ENCODE measurements at places on chromosomes 16 and 17.

DNA sequence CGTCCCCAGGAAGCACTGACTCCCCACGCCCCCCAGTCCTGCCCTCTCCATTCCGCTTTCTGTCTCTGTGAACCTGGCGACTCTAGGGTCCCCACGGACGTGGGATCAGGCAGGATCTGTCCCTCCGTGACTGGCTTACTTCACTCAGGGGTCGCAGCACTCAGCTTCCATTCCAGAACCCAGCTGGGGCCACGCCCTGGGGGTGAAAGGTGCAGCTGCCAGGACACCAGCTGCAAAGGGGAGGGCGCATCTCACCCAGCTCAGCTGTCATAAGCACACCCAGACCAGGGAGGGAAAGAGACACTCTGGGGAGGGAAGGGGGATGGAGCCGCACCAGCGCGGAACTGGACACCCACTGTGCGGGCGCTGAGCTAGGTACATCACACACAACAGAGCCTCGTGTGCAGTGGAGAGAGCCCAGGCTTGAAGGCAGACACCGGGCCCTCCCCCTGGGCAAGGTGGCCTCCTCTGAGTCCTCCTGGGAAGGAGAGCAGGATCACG is 18.5 kb upstream of the HEXD start:
- no peak for DNase-seq

DNA sequence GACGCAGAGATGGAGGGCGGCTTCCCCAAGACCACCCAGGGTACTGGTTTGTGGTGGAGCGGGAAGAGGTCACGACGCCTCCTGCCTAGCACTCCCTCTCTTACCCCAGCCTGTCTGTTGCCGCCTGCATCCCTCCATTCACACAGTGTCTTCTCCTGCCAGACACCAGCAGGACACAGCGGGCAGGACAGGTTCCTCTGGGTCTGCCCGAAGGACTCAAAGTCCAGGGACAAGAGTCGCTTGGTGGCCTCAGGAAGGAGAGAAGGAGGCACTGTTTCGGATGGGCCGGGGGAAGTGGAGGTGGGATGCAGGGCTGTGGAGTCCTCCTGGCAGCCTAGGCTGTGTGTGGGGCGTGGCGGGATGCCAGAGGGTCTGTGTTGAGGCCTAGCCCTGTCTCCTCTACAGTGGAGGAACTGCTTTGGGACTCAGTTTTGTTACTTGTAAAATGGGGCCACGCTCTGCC is 19.6 kb upstream of the TNS4 start:
- no peak for DNase-seq

GRCh38 chr17:41586863-41587495 is at the start of gene KRT14:
Gene KRT14, minus strand, starts transcription at chr17:41586895. Its CDS starts 61 bp downstream, at chr17:41586834.
- DNase-seq = peak; percentile 11

- peak; percentile 37 for DNase-seq
Observed at GRCh38 chr16:24534620-24535019, 4.7 kb upstream of the RBBP6 start.

GRCh38 chr17:56478836-56479447 is 114.6 kb upstream of the NOG start:
- peak; percentile 57 for DNase-seq

- no peak for DNase-seq
Observed at GRCh38 chr17:75588596-75589011, 1.0 kb downstream of the MYO15B start.

DNA sequence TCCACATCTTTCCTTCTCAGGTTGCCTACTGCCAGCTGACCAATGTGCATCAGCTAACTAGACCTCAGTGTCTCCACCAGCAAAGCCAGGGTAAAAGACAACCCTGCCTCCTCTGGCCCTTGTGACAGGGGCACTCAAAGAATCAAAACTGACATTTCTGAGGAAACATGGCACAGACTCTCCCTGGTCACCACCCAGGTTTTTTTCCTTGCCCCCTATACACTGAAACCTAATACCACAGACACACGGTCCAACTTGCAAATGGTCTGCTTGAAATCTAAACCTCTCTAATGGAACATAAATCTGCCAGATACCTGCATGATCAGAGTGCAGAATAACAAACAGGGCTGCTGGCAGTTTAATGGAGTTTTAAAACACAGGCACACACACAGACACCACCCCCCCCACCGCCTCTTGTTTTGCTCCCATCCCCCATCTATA is 19.5 kb upstream of the CORO6 start:
- no peak for DNase-seq

DNA sequence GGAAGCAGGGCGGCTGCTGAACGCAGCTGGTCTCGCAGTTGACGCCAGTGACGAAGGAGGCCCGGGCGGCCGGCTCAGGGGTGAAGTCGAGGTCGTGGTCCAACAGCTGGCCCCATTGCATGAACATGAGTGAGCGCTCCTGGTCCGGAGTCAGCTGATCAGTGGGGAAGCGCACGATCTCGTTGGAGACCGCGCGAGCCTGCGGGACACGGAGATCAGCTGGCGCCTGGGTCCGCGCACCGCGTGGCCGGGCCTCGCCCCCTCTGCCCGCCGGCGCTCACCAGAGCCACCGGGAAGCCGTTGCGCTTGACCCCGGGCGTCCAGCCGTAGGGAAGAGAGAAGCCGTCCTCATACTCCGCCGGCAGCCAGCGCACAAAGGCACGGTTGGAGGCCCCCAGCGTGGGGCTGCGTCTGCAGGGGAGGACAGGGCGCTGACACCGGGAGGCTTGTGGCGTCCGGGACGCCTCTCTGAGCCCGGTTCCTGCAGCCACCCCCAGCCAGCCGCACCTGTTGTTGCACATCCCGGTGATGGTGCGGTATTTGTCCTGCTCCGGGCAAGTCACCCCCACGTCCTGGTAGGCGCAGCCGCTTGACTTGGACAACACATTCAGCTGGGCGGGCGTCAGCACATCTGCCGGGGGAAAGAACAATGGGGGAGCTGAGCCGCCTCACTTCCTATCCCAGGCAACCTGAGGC is 1.6 kb downstream of the MPO start:
- peak; percentile 14 for DNase-seq

GRCh38 chr16:4572715-4573114 is 16.6 kb downstream of the C16orf96 start:
- DNase-seq = no peak

DNA sequence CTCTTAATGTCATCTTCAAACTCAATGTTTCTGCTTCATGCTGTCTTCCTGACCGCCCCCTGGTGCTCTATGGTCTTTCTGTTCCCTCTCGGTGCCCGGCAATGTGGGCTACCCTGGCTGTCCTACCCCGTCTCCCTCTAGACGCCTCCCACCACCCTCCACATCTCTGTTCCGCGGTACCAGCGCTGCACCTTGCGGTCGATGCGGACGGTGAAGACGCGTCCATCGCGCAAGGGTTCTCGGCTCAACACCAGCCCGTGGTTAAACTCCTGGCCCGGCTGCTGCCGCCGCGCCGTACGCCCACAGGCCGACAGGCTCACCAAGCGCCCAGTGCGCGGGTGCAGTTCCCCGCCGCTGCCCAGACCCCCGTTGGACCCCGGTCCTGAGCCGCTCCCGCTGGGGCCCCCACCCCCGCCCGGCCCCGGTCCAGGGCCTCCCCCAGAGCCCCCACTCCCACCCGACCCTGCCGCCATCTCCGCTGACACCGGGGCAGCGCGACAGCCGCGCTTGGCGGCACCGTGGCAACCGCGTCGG is at the start of gene NEURL4:
Gene NEURL4, minus strand, starts transcription at position 496 of the 534 bp plus-strand sequence. Its CDS starts 23 bp downstream, at position 473.
- no peak for DNase-seq

DNA sequence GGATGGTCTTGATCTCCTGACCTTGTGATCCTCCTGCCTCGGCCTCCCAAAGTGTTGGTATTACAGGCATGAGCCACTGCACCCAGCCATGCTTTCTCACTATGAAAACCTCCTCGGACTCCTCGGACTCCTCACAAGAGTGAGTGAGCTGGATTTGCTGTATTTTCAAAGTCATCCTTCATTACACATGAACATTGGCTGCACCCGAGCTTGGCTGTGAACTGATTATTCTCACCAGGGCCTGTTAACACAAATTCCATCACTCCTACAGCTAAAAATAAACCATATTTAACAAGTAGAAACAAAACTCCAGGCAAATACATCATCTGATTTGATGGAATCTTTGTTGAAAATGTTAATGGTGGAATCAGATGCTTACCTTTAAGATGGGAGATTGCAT is 50.3 kb downstream of the PITPNC1 start:
- DNase-seq = no peak

DNA sequence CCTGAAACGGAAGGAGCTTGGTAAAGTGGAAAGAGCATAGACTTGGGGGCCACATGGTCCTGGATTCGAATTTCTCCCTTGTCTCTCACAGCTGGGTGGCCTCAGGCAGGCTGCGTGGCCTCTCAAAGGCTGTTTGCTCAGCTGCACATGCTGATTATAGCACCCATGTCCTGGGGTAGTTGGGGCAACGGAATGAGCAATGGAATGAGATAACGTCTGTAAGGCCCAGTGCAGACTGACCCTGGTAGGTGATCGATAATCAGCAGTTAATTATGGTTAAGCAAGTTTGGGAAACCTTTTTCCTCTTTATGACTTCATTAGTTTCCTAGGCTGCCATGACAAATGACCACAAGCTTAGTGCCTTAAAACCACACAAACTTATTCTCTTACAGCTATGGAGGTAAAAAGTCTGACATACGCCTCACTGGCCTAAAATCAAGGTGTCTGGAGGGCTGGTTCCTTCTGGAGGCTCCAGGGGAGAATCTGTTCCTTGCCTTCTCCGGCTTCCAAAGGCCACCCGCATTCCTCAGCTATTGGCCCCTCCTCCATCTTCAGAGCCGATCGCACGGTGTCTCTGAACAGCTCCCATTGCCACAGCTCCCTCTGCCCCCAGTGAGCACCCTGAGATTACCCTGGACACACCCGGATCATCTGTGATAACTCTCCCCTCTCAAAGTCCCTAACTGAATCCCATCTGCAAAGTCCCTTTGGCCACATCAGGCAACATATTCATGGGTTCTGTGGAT is 294.9 kb upstream of the FOXF1 start:
- peak; percentile 40 for DNase-seq

- no peak for DNase-seq
Observed at GRCh38 chr17:79862238-79862637, 23.0 kb upstream of the CBX4 start.

DNA sequence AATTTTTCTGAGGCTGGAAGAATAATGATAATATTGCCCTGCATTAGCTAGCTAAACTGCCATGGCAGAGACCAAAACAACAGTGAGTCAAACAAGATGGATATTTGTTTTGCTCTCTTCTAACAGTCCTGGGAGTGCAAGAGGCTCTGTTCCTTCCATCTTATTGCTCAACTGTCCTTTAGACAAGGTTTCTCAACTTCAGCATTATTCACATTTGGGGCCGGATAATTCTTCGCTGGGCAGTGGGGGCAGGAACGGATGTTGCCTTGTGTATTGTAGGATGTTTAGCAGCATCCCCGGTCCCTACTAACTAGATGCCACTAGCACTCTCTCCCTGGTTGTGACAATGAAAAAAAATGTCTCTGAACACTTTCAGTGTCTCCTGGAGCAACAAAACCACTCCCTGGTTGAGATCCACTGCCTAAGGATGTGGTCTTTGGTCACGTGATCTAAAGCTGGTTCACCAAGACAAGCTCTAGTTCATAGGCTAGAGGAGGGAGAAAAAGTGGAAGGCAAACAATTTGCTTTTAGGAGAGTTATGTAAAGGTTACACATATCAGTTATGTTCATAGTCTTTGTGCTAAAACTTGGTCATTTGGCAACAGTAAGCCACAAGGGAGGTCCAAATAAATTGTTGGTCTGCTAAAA is 144.4 kb downstream of the PCTP start:
- no peak for DNase-seq

GRCh38 chr16:19384656-19385055 is 33.0 kb upstream of the TMC5 start:
- DNase-seq = peak; percentile 34

DNA sequence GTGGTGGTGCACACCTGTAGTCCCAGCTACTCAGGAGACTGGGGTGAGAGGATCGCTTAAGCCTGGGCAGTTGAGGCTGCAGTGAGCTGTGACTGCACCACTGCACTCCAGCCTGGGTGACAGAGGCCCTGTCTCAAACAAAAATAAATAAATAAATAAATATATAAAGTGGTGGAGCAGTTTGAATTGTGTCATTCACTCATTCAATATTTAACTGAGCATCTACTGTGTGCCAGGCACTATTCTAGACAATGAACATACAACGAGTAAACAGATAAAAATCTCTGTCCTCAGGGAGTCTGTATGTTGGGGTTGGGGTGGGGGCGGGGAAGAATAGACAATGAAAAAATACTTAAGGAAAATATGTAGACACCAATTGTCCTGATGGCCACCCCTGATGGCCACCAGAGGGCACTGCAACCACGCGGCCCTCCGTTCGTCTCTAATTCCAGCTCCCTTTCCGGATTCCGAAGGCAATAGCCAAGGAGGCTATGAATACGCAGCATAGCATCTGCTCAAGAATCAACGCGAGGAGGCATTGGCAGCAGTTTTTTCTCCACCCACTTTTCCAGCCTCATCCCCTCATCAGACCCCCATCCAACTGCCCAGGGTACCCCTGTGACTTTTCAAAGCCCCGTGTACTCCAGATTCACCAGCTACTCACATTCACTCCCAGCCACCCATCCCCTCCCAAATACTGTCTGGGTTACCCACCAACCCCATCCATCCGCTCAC is 21.4 kb downstream of the QPRT start:
- DNase-seq = peak; percentile 77

- no peak for DNase-seq
Observed at GRCh38 chr16:86569701-86570447, 3.2 kb downstream of the FOXC2 start.

- DNase-seq = peak; percentile 11
Observed at GRCh38 chr17:36755586-36755985, 154.2 kb downstream of the MRM1 start.

DNA sequence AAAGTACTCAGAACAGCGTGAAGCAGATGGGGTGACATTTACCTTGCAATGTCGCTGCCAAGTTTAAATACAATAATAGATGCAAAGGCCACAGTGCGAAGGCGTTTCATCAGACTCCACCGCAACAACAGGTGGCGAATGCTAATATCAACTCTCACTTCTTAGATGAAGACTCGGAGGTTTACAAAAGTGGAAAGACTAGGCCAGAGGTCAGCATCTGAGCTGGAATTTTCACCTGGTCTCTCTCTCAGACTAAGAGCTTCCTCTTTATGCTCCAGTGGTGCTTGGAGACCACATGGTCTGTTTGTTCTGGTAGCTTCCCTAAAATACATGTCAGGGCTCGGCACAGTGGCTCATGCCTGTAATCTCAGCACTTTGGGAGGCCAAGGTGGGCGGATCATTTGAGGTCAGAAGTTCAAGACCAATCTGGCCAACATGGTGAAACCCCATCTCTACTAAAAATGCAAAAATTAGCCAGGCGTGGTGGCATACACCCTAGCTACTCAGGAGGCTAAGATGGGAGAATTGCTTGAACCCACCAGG is 169.1 kb downstream of the XYLT1 start:
- no peak for DNase-seq

GRCh38 chr16:57873218-57873617 is 70.9 kb upstream of the KIFC3 start:
- DNase-seq = no peak

Measured in M059J (cell line).